Right cardiac atrium (tissue), 5 donors: ENCODE measurements at places on chromosomes 16 and 17. TPM values are rescaled to one million over a fixed set of nuclear protein-coding genes. Genes with fewer than 3 reads are reported as not detected.
A peak's percentile ranks its signal among the peaks of the same experiment; 100 is the strongest.

Gene CDH5
- 32.8 TPM for polyA plus RNA-seq

DNA sequence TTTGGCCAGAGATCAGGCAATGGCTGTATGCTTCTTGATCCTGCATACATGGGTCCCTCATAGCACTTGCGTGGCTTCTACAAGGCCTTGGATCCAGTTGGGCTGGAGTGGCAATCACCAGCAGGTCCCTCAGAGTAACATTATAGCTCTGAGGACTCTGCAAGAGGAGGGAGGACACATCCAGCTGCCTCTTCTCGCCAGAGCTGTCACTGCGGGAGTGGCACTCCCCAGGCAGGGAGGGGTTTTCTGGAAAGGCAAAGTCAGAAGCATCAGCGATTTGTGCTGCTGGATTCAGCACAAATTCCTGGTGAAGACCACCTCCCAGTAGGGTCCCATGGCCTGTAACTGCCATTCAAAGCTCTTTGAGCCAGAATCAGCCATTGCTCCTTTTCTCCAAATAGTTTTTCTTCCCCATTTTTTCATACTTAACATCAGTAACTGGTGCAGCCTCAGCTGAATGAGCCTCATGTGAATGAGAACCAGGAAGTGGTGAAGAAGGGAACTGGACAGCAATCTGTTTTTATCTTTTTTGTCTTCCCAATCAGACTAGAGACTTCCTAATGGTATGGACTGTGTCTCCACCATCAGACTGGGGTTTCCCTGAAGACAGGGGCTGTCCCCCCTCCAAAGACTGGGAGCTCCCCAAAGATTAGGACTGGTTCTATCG lies 40.6 kb upstream of the HOXB13 start:
- no peak for DNase-seq

- DNase-seq: peak; percentile 42
Measured at GRCh38 chr17:81543339-81543675, 8.8 kb downstream of the FAAP100 start.

- DNase-seq: no peak
Measured at GRCh38 chr17:82772026-82772425, 20.2 kb downstream of the TBCD start.

Gene SPATA22
- polyA plus RNA-seq: 1.5 TPM

- no peak for DNase-seq
Measured at GRCh38 chr17:29326023-29326813, 32.3 kb upstream of the NUFIP2 start.

GRCh38 chr17:16232391-16232790 lies 15.4 kb downstream of the PIGL start:
- DNase-seq: no peak
